ENCODE measurements at places on chromosomes 5 and 9.
A peak's percentile ranks its signal among the peaks of the same experiment; 100 is the strongest.

- peak; percentile 4 for DNase-seq
Observed at GRCh38 chr5:136631186-136631585, 265.8 kb upstream of the TRPC7 start.

- no peak for DNase-seq
Observed at GRCh38 chr9:115642285-115642684, 511.3 kb upstream of the PAPPA start.

- peak; percentile 15 for DNase-seq
Observed at GRCh38 chr5:98679963-98680362, 93.5 kb upstream of the RGMB start.

GRCh38 chr5:88892669-88893068 lies 9.7 kb upstream of the MEF2C start:
- no peak for DNase-seq

DNA sequence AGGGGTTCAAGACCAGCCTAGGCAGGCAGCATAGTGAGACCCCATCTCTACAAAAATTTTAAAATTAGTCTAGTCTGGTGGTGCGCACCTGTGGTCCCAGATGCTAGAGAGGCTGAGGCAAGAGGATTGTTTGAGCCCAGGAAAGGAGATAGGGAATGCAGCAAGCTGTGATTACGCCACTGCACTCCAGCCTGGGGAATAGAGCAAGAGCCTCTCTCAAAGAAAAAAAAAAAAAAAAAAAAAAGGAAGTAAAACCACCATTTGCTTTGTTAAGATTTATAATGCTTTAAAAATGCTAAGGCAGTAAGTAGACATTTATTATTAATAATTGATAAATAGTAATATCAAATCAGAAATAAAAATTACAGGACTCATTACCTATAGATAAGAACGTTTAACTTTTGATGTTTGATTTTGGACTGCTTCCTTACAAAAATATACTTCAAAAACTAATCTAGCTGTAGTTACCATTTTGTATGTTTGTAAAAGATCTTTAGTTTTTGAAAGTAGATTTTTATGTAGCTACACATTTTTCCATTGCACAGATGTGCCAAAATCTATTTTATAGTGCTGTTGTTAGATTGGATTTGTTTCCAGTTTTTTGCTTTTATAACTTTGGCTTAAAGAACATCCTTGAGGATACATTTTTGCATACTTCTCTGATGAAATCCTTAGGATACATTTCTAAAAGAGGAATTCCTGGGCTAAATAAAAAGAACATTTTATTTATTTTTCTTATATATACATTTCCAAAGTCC lies 86.4 kb downstream of the INIP start:
- DNase-seq, result no peak

DNA sequence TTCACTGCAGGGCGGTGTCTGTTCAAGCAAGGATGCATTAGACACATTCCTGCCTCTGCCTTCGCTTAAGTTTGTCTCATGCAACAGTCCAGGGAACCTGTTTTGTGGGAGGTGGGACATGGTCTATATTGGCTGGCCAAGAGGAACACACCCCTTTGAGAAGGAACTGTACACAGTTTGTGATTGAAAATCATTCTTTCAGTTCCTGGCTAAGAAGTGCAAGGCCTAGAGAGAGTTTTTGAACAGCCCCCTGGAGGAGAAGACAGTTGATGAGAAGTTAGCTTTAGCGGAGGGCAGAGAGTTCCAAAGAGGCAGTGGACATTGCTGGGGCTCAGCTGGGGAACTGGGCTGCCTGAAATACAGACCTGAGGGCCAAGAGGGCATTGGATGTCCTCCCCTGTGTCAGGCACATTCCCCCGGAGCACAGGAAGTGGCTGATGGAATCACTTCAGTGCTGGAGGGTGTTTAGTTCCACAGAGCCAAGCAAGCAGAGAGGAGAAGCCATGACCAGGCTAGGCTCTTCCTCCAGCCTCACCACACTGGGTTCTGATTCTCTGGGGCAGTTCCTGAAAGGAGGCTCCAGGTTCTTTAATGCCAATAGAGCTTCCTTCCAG lies 66.6 kb downstream of the RGS3 start:
- DNase-seq, result no peak

DNA sequence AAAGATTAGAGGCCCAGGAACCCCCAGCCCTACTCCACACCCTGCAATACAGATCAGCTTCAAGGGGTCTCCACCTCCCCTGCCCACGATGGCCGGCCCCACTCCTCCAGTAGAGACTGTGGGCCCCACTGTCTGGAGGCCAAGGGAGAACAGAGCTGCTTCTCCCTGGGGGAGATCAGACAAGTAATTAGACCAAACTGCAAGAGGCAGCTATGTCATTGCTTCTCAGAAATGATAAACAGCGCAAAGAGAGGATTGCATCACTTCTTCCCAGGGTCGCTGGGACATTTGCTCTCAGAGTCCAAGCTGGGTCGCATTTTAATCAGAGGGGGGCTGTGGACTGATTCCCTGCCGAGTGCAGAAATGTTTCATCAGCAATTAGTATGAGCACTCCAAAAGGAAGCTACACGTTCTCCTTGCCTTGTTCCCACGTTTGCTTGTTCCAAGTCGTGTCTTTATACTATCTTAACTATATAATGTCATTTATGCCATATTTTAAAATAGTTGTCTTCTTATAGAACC lies 59.9 kb downstream of the ROPN1L start:
- no peak for DNase-seq

Measured in brain microvascular endothelial cell (primary cell).